Large intestine (tissue), 12 donors: ENCODE measurements at places on chromosomes 16 and 17. TPM values are rescaled to one million over a fixed set of nuclear protein-coding genes. Genes with fewer than 3 reads are reported as not detected.

DNA sequence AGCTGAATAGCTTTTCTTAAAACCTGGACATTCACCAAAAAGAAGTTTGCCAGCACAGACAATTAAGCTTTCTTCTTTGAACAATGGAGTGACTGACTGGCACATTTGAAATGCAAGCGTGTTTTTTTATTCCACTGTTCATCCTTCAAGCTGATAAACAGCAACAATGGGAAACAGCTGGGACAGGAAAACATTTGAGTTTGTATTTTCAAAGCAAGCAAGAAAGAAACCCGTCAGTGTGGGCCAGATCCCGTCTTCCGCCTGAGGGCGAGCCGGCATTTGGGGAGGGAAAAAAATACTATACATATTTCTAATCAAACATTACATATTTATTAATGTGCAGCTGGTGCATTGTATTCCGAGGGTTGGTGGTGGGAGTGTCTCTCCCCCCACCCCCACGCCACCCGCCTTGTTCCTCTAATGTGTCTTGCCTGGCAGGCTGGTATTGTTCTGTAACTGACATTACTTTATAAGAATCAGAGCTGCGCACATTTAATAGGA, 94.3 kb downstream of the CYLD start:
- H3K27ac ChIP-seq = no peak overlapping the region
- no peaks in the 10 kb centered on the region for H3K36me3 ChIP-seq
- DNase-seq = no peak

- H3K4me3 ChIP-seq = no peak overlapping the region
- H3K27me3 ChIP-seq = no peaks in the 10 kb centered on the region
- no peak overlapping the region for H3K27ac ChIP-seq
- no peaks in the 10 kb centered on the region for H3K36me3 ChIP-seq
- DNase-seq = no peak
- H3K4me1 ChIP-seq = no peaks in the 10 kb centered on the region
Measured at GRCh38 chr17:30579610-30580315, 102.6 kb downstream of the GOSR1 start.

GRCh38 chr16:69112285-69113129, 7.1 kb downstream of the HAS3 start:
- H3K4me3 ChIP-seq = no peak overlapping the region
- no peak for DNase-seq
- peaks cover 33% of the 10 kb centered on the region for H3K36me3 ChIP-seq
- no peak overlapping the region for H3K27ac ChIP-seq
- H3K4me1 ChIP-seq = peaks cover 5% of the 10 kb centered on the region
- peaks cover 17% of the 10 kb centered on the region for H3K27me3 ChIP-seq

DNA sequence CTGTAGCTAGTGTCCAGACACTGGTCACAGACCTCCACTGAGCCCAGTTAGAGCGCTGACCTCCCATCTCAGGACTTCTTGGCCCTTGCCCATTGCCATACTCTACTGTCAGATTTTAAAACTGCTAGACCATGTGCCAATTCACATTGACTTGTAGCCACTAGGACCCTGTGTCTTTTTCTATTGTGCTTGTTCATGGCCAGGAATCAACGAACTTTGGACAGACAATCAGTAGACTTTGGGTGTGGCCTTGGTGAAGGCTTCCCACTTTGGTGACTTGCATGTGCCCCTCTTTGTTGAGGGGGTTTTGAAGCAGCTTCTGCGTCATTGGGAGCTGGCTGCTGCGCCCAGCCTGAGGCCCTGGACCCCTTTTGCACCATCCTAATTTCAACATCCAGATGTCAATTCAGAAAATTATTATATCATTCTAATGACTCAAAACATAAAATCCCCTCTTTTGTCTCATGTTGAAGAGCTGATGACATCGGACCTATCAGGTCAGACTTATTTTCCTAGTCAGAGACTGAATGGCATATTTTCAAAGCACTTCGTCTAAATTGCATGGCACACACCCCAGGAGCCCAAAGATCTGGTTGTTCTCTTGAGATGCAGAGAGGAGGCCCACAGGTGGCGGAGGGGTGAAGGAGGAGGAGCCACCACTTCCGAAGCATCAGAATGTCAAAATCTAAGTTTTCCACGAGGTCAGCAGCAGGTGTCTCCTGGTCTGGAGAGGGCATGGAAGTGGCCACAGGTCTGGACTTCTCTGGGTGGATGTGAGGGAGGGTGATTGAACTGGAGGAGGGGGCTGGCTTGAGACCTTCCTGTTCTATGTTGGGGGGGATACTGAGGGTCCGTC, 93.4 kb upstream of the CBX4 start:
- H3K27ac ChIP-seq = peak overlapping the region; percentile 92
- no peak for DNase-seq
- peaks cover 73% of the 10 kb centered on the region for H3K4me1 ChIP-seq
- peaks cover 25% of the 10 kb centered on the region for H3K27me3 ChIP-seq
- H3K4me3 ChIP-seq = no peak overlapping the region

DNA sequence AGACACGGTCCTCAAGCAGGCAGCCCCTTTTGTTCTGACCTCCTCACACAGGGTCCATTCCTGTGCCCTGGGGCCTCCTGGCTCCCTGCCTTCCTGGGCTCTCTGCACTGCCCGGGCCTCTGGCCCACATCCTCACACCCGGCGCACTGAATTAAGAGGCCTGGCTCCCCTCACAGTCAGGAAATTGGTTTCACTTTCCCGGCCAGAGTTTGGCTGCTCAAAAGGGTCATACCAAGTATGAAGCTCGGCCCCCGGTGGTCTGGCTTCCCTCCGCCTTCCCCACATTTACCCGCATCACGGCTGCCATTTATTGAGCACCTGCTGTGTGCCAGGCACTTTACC, 220.0 kb downstream of the NTN1 start:
- peak overlapping the region; percentile 73 for H3K27ac ChIP-seq
- H3K4me3 ChIP-seq = no peak overlapping the region
- no peaks in the 10 kb centered on the region for H3K27me3 ChIP-seq
- H3K36me3 ChIP-seq = no peaks in the 10 kb centered on the region

DNA sequence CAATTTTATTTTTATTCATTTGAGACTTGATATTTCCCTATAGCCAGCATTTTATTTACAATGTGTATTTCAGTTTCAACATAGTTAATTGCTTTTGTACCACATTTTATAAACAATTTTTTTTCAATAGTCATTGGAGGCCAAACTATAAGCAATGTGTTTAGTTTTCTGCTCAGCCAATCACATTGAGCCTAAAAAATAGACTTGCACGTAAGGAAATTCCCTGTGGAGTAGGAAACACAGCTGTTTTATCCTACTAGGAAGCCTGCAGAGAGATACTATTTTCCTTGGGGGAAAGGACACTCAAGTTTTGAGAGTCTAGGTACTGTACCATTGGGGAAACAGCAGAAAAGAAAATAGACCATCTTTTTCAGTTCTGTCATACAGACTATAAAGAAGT, 410.2 kb upstream of the GOT2 start:
- no peak overlapping the region for H3K27ac ChIP-seq
- no peak overlapping the region for H3K4me3 ChIP-seq
- no peaks in the 10 kb centered on the region for H3K4me1 ChIP-seq
- H3K36me3 ChIP-seq = no peaks in the 10 kb centered on the region
- no peak for DNase-seq
- no peaks in the 10 kb centered on the region for H3K27me3 ChIP-seq

DNA sequence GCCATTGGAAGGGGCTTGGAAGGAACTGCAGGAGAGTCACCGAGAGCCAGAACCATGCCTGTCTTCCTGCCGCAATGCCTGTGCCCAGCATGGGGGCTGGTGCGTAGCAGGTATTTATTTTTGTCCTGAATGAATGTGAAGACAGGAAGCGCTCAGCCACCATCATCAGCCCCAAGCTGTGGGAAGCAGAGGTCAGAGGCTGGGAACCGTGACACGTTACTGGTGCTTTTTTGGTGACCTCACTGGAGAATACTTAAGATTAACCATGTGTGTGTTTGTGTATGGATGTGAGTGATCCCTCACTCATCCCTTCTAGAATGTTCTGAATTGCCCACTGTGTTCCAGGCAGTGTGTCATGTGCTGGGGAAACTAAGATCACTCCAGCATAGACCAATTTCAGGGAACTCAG, 343.8 kb downstream of the SNX29 start:
- no peak for DNase-seq
- no peaks in the 10 kb centered on the region for H3K27me3 ChIP-seq
- no peak overlapping the region for H3K27ac ChIP-seq
- H3K4me3 ChIP-seq = no peak overlapping the region
- H3K4me1 ChIP-seq = peaks cover 6% of the 10 kb centered on the region
- no peaks in the 10 kb centered on the region for H3K36me3 ChIP-seq

DNA sequence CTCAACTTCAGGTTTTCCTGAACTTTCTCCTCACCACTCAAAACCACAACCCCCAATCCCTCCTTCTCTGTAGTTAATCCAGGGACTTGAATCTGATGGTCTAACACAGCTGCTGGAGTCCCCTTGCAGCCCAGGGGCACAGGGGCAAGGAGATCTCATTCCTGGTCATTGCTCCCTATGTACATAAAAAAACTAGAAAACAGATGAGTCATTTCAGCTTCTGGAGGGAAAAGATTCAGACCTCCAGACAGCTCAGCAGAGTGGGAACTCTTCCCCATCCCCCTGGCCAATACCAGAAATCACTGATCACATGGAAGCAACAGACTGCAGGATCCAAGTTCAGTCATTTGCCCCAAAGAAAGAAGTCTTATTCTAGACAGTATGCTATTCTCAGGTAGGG, 62.1 kb downstream of the DYNLRB2 start:
- no peak for DNase-seq
- H3K27me3 ChIP-seq = no peaks in the 10 kb centered on the region
- H3K27ac ChIP-seq = no peak overlapping the region
- peaks cover 7% of the 10 kb centered on the region for H3K36me3 ChIP-seq

GRCh38 chr17:14732211-14732610, 431.3 kb downstream of the HS3ST3B1 start:
- H3K27me3 ChIP-seq = no peaks in the 10 kb centered on the region
- no peak overlapping the region for H3K27ac ChIP-seq
- H3K4me3 ChIP-seq = no peak overlapping the region
- no peaks in the 10 kb centered on the region for H3K36me3 ChIP-seq

Gene KRT40
- 0.07 TPM for polyA plus RNA-seq

- DNase-seq = no peak
- H3K36me3 ChIP-seq = peaks cover 80% of the 10 kb centered on the region
- no peak overlapping the region for H3K27ac ChIP-seq
- H3K27me3 ChIP-seq = no peaks in the 10 kb centered on the region
- no peak overlapping the region for H3K4me3 ChIP-seq
- H3K4me1 ChIP-seq = no peaks in the 10 kb centered on the region
Measured at GRCh38 chr16:89890886-89891657, 17.7 kb downstream of the TCF25 start.

DNA sequence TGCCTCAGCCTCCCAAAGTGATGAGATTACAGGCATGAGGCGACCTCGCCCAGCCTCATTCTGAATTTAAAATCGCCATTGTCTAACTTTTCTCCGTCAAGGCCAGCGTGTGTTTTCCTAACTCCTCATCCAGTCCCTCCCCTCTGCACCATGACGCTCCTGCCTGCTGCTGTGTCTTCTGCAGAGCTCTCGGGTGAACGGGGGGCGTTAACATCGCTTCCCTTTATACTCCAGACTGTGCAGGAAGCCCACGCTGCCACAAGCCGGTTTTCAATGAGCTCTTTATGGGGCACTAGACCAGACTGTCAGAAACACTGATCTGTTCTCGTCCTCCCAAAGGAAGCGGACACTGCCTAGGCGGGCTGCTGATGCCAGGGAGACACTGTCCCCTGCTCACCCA, 13.2 kb downstream of the AANAT start:
- no peak overlapping the region for H3K4me3 ChIP-seq
- no peaks in the 10 kb centered on the region for H3K4me1 ChIP-seq
- DNase-seq = peak; percentile 37
- peaks cover 12% of the 10 kb centered on the region for H3K36me3 ChIP-seq
- no peaks in the 10 kb centered on the region for H3K27me3 ChIP-seq
- peak overlapping the region; percentile 46 for H3K27ac ChIP-seq

DNA sequence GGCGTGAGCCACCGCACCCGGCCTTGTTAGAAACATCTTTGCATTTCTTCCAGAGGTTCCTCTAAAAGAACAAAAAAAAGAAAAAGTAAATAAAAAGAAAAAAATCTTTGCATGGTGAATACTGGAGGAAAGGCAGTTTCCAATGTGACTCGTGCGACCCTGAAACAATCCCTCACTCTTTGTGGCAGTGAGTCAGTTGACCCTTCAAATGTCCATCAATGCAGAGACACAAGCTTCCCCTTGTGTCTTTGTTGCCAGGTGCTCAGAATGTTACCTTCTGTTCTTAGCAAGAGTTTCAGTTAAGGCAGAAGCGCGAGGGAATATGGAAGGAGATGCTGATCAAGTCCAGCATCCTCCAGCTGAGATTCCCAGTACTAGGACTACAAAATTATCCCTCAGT, 16.4 kb downstream of the CACNG4 start:
- no peak for DNase-seq
- H3K4me1 ChIP-seq = no peaks in the 10 kb centered on the region
- no peak overlapping the region for H3K4me3 ChIP-seq
- peaks cover 5% of the 10 kb centered on the region for H3K27me3 ChIP-seq
- H3K27ac ChIP-seq = no peak overlapping the region
- no peaks in the 10 kb centered on the region for H3K36me3 ChIP-seq

Gene MMD
- 19.7 TPM for polyA plus RNA-seq

- no peaks in the 10 kb centered on the region for H3K27me3 ChIP-seq
- peaks cover 34% of the 10 kb centered on the region for H3K4me1 ChIP-seq
- peak overlapping the region; percentile 75 for H3K27ac ChIP-seq
- peak; percentile 92 for DNase-seq
- H3K4me3 ChIP-seq = no peak overlapping the region
Measured at GRCh38 chr16:67474551-67475455, 6.2 kb downstream of the ATP6V0D1 start.

Gene LDHD
- 2.2 TPM for polyA plus RNA-seq

- DNase-seq = no peak
- H3K36me3 ChIP-seq = peaks cover 15% of the 10 kb centered on the region
- H3K27me3 ChIP-seq = no peaks in the 10 kb centered on the region
- no peak overlapping the region for H3K4me3 ChIP-seq
Measured at GRCh38 chr17:55395803-55396505, 25.7 kb downstream of the MMD start.
